ENCODE measurements at places on chromosomes 2 and 18. TPM values are rescaled to one million over a fixed set of nuclear protein-coding genes. Genes with fewer than 3 reads are reported as not detected.

- no peak for DNase-seq
Observed at GRCh38 chr18:59386909-59387686, 28.0 kb upstream of the LMAN1 start.

DNA sequence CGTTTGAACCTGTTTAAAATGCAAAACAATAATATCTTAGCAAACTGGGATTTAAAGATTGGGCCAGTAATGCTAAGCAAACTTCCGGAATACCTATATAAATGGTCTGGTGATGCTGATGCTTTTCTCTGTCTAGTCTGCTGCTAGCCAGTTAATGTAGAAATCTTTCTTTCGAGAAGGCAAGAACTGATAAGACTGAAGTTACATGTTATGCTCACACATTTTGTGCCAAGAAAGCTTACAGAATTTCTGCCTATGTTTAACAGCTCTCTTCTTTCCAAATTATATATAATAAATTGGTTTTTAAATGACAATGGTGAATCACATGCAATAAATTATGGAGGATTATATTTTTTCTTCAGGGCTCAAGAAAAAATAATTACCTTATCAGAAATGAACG lies 37.9 kb downstream of the GCA start:
- no peak for DNase-seq

DNA sequence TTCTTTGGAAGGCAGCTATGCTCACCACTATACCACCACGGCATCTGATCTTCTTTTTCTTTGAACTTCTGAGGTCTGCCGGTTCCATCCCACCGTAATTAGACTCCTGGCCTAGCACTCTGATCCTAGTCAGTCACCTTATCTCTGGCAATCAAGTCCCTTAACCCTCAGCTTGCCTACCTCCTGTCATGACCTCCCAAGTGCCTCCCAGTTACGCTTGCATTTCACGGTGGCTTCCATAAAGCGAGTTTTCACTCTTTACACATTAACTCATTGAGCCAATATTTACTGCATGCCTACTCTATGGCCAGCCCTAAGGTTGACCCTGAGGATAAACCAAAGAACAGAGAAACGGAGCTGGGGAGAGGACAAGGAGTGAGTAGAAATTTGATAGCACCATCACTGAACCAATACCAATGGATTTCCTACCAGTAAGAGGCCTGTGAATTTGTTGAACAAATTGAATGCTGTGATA lies 37.8 kb upstream of the TMEM182 start:
- no peak for DNase-seq

DNA sequence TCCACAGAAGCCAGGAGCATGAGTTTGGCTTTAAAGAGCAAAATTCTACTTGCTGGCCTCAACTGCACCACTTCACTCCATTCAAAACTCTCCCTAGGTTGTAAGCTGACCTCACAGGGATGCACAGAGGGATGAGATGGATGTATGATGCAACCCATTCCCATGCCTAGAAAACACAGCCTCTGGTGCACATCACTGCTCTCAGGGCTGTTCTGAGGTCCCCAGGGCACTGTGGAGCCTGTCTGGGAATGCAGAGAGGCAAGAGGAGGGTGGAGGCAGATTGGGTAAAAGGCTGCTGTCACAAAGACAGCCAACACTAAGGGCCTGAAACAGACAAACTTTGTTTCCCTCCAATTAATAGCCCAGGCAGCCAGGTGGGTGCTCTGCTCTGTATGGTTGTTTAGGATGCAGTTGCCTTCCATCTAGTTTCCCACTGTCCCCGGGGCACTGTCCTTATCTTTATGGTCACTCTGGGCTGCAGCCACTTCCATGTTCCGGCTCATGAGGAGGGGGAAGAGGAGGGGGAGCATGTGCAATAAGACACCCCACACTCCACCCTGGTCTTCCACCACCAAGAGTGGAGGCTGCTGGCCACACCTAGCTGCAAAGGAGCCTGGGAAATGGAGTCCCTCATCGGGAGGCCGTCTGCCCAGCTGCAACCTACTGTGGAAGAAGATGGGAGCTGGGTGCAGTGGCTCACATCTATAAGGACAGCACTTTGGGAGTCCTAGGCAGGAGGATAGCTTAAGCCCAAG lies 7.0 kb downstream of the GPR45 start:
- no peak for DNase-seq

GRCh38 chr2:205864491-205864890 lies 182.2 kb downstream of the NRP2 start:
- DNase-seq, result no peak

DNA sequence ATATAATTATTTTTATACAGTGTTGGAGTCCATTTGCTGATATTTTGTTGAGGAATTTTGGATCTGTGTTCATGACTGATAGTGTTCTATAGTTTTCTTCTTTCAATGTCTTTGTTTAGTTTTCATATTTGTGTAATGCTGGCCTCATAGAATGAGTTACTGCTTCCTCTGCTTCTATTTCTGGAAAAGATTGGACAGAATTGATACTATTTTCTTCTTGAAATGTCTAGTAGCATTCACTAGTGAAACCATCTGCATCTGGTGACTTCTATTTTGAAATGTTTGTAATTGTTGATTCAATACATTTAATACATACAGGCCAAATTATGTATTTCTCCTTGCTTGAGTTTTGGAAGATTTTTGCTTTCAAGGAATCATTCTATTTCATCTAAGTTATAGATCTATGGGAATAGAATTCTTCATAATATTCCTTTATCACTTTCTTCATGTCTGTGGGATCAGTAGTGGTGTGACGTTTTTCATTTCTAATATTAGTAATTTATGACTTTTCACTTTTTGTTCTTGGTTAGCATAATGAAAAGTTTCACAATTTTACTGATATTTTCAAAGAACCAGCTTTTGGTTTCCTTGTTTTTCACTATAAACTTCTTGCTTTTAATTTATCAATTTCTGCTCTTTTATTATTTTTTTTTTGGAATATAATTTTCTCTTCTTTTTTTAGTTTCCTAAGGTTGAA lies 509.9 kb upstream of the VRK2 start:
- no peak for DNase-seq

GRCh38 chr2:173431191-173431590 lies 76.5 kb downstream of the CDCA7 start:
- no peak for DNase-seq

DNA sequence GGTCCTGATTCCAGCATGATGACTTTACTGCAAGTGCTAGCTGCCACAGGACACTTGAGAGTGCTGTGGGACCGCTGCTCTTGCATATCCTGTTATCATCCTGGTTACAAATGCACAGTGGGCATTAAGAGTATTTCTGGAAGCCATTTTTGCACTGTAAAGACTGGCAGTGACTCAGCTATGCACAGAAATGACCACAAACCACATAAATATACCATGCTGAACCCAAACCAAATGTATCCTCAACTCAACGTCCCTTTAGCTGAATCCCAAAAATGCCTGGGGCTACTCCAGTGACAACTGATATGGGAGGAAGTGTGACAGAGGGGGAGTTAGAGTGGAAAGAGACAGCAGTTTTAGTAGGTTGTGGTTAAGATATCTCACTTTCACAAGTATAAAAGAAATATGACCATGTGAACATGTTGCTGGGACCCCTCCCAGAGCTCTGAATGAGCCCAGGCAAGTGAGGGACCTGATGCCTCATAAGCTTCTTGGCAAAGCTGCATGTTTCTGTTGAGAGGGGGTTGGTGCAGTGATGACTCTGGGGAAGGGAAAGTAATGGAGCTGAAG lies 37.3 kb downstream of the RHBDD1 start:
- no peak for DNase-seq

DNA sequence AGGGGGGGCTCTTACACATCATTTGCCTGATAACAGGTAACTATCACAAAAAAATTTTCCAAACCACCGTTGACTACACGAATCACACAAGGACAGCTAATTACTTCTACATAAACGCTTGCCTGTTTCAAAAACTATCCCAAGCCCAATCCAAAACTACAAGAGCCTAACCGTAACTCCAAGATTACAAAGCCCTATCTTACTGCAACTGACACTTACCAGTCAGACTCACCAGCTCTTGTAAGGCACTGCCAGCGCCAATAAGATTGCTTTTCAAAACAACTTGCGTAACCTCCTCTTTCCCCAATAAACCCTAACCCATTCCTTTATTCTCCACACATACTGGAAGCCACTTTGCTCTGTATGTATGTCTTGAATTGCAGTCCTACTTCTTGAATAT lies 148.4 kb downstream of the NBAS start:
- no peak for DNase-seq

DNA sequence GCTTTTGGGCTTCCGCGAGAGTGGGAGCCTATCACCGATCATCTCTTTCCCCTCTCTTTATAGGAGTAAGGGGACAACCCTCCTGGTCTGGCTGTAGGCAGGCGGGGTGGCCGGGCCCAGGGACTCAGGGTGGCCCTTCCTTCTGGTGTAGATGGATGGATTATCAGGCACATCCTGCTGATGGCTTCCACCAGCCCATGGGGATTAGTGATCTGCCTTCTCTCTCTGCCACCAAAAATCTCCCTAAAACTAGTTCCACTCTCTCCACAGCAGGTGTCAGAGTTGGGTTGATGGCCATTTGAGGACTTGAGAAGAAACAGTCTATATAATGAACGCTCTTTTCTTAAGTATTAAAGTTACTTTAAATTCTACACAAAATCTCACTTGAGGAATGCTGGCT lies 37.4 kb downstream of the NCK2 start:
- DNase-seq, result no peak

Gene NEUROD1
- total RNA-seq, result not detected

Gene UGT1A5
- 0.32 TPM for total RNA-seq

Gene SLC19A3
- total RNA-seq, result 0.47 TPM

Gene NOTO
- not detected for total RNA-seq

Gene SLC38A11
- total RNA-seq, result 0.52 TPM

Gene DSG1
- total RNA-seq, result 1,963 TPM

Gene CNNM3
- 15.4 TPM for total RNA-seq

Gene DUSP11
- 43.0 TPM for total RNA-seq

Gene ACVR1C
- 1.2 TPM for total RNA-seq
